ENCODE measurements at places on chromosomes 2 and 18. TPM values are rescaled to one million over a fixed set of nuclear protein-coding genes. Genes with fewer than 3 reads are reported as not detected.

Gene ABCA12
- polyA plus RNA-seq = 0.06 TPM

GRCh38 chr2:45124456-45124855 lies 115.2 kb upstream of the SIX2 start:
- H3K4me3 ChIP-seq = no peak overlapping the region
- peaks cover 9% of the 10 kb centered on the region for H3K27me3 ChIP-seq
- H3K27ac ChIP-seq = no peak overlapping the region
- H3K36me3 ChIP-seq = no peaks in the 10 kb centered on the region

DNA sequence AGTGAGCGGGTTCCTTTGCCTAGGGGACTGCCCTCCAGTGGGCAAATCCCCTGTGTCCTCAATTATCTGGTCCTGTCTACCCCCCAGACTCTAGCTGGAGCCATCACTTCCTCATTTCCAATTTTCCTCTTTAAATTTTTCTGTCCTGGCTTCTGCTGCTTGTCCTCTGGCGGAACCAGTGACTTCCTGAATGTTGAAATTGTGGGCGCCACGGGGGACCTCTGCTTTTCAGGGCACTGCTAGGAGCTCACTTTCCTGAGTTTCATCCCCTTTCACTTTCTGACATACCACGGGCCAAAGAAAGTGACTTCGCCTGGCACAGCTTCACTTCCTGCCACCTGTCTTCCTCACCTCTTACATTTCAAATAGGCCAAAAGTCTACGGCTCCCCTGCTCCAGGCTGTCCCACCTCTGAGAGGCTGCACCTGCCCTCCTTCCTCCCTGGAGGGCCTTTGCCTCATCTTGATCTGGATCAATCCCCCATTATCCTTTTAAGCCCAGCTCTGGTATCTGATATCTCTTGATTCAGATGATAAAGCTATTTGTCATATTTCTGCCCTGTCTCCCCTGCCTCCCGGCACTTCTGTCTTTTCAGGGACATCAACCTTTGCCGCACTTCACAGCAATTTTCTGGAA lies 1.4 kb upstream of the MARCO start:
- no peak overlapping the region for H3K27ac ChIP-seq
- H3K27me3 ChIP-seq = no peaks in the 10 kb centered on the region
- H3K4me1 ChIP-seq = no peaks in the 10 kb centered on the region
- DNase-seq = no peak
- H3K36me3 ChIP-seq = no peaks in the 10 kb centered on the region

- H3K4me1 ChIP-seq = no peaks in the 10 kb centered on the region
- peak; percentile 47 for DNase-seq
- H3K4me3 ChIP-seq = no peak overlapping the region
- H3K27me3 ChIP-seq = no peaks in the 10 kb centered on the region
- H3K36me3 ChIP-seq = no peaks in the 10 kb centered on the region
- no peak overlapping the region for H3K27ac ChIP-seq
Observed at GRCh38 chr2:99881901-99882591, 260.3 kb downstream of the AFF3 start.

DNA sequence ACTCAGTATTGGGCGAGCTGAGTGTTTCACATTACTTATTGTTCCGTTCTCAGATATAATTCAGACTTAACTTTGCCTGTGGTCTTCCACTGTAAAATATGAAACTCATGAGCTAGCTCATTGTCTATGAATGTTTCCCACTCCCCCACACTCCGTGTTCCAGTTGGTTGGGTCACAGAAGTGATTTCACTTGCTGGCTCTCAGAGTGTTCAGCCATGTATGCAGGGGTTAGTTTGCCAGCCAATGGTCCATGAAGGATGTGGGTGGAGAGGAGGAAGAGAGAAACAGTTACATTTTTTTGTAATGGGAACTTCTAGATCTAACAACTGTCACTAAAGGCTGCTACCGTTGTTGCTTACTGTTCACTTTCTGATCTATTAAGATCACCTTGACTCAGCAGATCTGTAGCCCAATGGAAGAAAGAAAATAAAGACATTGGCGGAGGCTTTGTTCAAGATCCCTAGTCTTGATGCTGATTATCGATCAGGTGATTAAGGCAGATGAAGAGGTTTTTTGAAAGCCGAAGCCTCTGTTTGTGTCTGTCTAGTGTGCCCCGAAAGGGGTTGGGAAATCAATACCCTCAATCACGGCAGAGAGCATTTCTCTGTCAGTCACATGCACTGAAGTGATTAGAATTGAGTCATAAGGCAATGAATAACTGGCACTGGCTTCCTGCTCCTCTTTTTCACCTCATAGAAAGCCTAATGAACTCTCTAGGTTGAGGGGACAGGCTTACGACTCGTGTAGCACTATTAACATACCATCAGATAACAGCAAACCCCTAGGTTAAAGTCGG lies 279.7 kb upstream of the FIGN start:
- H3K4me3 ChIP-seq = no peak overlapping the region
- H3K36me3 ChIP-seq = no peaks in the 10 kb centered on the region
- no peak overlapping the region for H3K27ac ChIP-seq
- no peaks in the 10 kb centered on the region for H3K27me3 ChIP-seq

DNA sequence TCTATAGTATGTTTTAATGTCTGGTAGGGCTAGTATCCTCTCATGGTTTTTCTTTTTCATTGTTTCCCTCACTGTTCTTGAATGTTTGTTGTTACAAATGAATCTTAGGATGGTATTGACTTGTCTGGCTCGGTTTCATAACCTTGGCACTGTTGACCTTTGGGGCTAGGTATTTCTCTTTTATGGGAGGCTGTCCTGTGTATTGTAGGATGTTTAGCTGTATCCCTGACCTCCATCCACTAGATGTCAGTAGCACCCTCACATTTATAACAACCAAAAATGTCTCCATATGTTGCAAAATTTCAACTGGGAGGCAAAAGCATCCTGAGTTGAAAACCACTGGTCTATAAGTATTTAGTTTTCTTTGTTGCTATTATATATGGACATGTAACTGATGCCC lies 7.0 kb upstream of the AOX1 start:
- H3K36me3 ChIP-seq = no peaks in the 10 kb centered on the region
- no peaks in the 10 kb centered on the region for H3K27me3 ChIP-seq
- no peak overlapping the region for H3K27ac ChIP-seq
- DNase-seq = peak; percentile 11

GRCh38 chr2:106614511-106615291 lies 127.5 kb downstream of the CD8B2 start:
- peak; percentile 79 for DNase-seq
- no peaks in the 10 kb centered on the region for H3K36me3 ChIP-seq
- no peaks in the 10 kb centered on the region for H3K27me3 ChIP-seq
- H3K27ac ChIP-seq = peak overlapping the region; percentile 59
- H3K4me1 ChIP-seq = peaks cover 16% of the 10 kb centered on the region

- no peaks in the 10 kb centered on the region for H3K27me3 ChIP-seq
- no peak overlapping the region for H3K4me3 ChIP-seq
- peak; percentile 39 for DNase-seq
- H3K4me1 ChIP-seq = no peaks in the 10 kb centered on the region
- no peaks in the 10 kb centered on the region for H3K36me3 ChIP-seq
- no peak overlapping the region for H3K27ac ChIP-seq
Observed at GRCh38 chr2:24477229-24477628, 13.8 kb upstream of the NCOA1 start.

- no peaks in the 10 kb centered on the region for H3K36me3 ChIP-seq
- no peak overlapping the region for H3K4me3 ChIP-seq
- peaks cover 17% of the 10 kb centered on the region for H3K4me1 ChIP-seq
- DNase-seq = no peak
- H3K27ac ChIP-seq = no peak overlapping the region
Observed at GRCh38 chr2:8252997-8253694, 428.7 kb upstream of the ID2 start.

DNA sequence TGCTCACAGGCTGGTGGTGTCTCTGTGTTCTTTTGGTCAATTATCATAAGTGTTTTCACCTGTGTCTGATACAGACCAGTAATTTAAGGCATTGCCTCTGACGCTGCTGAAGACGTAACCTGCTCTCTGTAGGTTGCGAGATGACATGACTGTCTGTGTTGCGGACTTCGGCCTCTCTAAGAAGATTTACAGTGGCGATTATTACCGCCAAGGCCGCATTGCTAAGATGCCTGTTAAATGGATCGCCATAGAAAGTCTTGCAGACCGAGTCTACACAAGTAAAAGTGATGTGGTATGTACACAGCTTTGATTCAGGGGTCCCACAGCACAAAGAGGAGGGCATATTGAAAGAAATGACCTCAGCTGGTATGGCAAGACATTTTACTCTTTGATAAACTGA lies 33.8 kb upstream of the TMEM87B start:
- peaks cover 31% of the 10 kb centered on the region for H3K4me1 ChIP-seq
- peak overlapping the region; percentile 81 for H3K27ac ChIP-seq
- H3K27me3 ChIP-seq = no peaks in the 10 kb centered on the region
- no peak overlapping the region for H3K4me3 ChIP-seq

- H3K36me3 ChIP-seq = no peaks in the 10 kb centered on the region
- H3K4me3 ChIP-seq = no peak overlapping the region
- no peaks in the 10 kb centered on the region for H3K4me1 ChIP-seq
- no peaks in the 10 kb centered on the region for H3K27me3 ChIP-seq
- H3K27ac ChIP-seq = no peak overlapping the region
Observed at GRCh38 chr18:54444319-54444914, 86.7 kb downstream of the C18orf54 start.

- H3K4me1 ChIP-seq = peaks cover 23% of the 10 kb centered on the region
- no peaks in the 10 kb centered on the region for H3K36me3 ChIP-seq
- H3K27me3 ChIP-seq = no peaks in the 10 kb centered on the region
- H3K27ac ChIP-seq = no peak overlapping the region
- H3K4me3 ChIP-seq = no peak overlapping the region
- DNase-seq = no peak
Observed at GRCh38 chr2:84491256-84491655, 25.0 kb upstream of the DNAH6 start.

DNA sequence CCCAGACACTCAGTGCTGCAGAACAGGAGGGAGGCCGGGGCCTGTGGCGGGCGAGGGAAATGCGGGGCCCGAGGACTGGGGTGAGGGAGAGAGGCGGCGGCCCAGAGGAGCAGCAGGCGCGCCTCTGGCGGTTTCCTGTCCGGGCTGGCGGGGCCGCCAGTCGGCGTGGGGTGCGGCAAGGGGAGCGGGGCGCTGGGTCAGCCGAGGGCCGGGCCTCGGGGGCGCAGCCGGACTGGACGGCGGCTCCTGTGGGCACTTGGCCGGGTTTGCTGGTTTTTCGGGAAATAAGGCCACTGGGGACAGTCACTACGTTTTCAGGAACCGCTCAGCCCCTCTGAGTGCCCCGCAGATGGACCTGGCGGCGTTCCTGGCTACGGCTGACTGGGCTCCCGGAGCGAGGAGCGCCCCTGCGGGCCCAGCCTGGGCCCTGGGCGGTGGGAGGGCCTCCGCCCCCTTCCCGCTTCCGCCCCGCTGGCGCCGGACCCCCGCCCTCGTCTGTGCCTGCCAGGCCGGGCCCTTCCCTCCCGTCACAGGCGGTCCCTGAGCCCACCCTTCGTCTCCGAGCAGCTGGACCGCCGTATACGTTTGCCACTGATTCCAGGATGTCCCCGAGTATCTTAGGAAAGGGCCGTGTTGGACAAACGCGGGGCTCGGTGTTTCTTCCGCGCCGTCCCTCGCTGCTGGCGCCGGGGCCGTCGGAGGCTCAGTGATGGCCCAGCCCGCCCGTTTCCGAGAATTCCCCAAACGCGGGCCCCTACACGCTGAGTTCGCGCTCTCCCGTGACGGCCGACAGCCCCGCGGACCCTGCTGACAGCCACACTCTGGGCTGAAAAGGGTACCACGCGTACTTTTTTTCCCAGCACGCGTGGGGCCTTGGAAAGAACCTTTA lies 84.6 kb downstream of the FAM210A start:
- H3K27me3 ChIP-seq = peaks cover 15% of the 10 kb centered on the region
- DNase-seq = peak; percentile 23
- no peaks in the 10 kb centered on the region for H3K36me3 ChIP-seq
- H3K4me1 ChIP-seq = no peaks in the 10 kb centered on the region

DNA sequence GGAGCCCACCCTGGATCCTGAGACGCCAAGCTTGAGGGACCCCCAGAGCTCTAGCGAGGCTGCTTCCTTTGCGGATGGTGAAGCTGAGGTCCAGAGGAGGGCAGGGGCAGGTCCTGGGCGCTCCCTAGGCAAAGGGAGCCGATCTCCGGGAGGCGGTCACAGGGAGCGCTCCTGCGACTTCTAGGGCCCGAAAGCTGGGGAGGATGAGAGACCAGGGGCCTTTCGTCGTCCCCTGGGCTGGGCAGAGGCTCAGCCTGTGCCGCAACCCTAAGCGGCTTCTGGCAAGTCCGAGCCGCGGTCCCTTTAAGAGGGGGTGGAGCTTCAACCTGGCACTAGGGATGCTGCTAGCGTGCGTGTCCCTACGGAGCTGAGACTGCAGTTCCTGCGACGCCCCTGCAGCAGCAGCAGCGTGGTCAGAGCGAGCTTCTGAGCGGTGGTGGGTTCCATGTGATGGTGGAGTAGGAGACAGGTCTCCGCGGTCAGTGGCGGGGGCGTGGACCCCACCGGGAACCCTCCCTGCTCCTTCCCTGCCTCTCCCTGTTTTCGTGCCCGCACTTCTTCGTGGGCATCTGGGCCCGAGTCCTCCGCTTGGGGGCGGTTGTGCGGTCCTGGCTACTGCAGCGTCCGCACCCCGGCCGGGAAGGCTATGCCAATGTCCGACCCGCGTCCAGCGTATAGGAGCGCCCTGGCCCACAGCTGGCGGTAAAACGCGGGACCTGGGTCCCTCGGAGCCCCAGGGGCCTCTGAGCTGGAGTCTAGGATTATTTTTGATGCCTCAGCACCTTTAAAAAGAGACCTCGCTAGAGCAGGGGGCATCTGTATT lies 154.6 kb downstream of the CCDC74A start:
- H3K27ac ChIP-seq = peak overlapping the region; percentile 53
- H3K36me3 ChIP-seq = no peaks in the 10 kb centered on the region
- H3K4me1 ChIP-seq = no peaks in the 10 kb centered on the region
- peaks cover 9% of the 10 kb centered on the region for H3K27me3 ChIP-seq
- peak; percentile 90 for DNase-seq

Gene PLEKHH2
- 14.7 TPM for polyA plus RNA-seq

DNA sequence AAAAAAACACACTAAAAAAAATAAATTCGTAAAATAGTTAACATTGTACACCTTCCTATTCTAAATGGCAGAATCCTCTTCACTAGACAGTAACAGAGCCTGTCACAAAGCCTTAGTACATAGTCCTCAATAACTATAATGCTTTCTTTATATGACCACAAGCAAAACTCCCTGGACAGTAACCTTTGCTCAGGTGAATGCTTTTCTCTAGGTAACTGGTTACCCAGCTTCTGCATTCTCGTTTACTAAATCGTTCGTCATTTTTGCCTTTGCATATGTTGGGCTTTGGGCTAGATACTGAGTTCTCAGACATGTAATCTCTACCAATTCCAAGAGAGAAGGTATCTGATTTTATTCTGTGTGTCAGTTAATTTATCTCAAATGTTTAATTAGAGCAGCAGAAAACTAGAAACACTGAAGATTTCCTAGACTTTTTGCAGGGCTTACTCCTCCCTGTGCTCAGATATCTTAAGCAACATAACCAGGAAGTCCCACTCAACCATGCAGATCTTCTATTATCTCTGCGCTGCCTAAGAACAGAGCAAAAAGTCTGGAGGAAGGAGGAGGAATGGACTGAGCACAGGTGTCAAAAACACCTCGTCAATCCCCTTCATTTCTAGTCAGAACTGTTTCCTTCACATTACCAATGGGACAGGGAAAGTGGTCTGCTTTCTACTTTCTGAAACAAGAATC lies 247.7 kb downstream of the SOCS6 start:
- peak; percentile 79 for DNase-seq
- H3K27ac ChIP-seq = no peak overlapping the region
- no peak overlapping the region for H3K4me3 ChIP-seq
- no peaks in the 10 kb centered on the region for H3K27me3 ChIP-seq

Gene ASB18
- polyA plus RNA-seq = 0.03 TPM

- no peak overlapping the region for H3K4me3 ChIP-seq
- H3K36me3 ChIP-seq = no peaks in the 10 kb centered on the region
- no peak for DNase-seq
- H3K27me3 ChIP-seq = no peaks in the 10 kb centered on the region
- H3K4me1 ChIP-seq = no peaks in the 10 kb centered on the region
Observed at GRCh38 chr18:12750076-12750714, 47.4 kb downstream of the PSMG2 start.
